ENCODE measurements at places on chromosomes 2 and 18. TPM values are rescaled to one million over a fixed set of nuclear protein-coding genes. Genes with fewer than 3 reads are reported as not detected.

GRCh38 chr2:237307474-237307873 lies 106.5 kb downstream of the COL6A3 start:
- DNase-seq = no peak

ZAP70 gene
- total RNA-seq = not detected

DHX57 gene
- 14.6 TPM for total RNA-seq

- DNase-seq = no peak
Observed at GRCh38 chr2:173983391-173983871, 18.3 kb upstream of the SP3 start.

- no peak for DNase-seq
Observed at GRCh38 chr18:63220903-63221302, 98.7 kb downstream of the BCL2 start.

CCBE1 gene
- total RNA-seq = 1.6 TPM

ATAD2B gene
- total RNA-seq = 8.7 TPM

TTN gene
- under 0.01 TPM for total RNA-seq

SF3B6 gene
- total RNA-seq = 223 TPM

DNA sequence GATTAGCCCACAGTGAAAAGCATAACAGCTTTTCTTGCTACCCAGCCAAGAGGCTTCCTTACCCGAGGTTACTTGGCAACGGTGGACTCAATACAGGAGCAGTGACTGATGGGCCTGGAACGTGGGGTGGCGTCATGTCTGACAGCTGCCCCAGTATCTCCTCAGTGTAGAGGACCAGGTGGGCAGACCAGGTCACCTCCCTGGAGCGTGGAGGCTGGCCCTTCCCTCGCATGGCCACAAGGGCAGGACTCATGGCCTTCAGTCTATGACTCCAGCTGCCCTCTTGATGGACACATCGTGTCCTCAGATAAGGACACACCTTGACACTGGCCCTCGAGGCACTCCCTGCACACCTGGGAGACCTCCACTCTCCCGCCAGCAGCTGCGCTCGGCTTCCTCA lies 6.4 kb downstream of the ASPRV1 start:
- peak; percentile 41 for DNase-seq

RALBP1 gene
- total RNA-seq = 76.4 TPM

DNA sequence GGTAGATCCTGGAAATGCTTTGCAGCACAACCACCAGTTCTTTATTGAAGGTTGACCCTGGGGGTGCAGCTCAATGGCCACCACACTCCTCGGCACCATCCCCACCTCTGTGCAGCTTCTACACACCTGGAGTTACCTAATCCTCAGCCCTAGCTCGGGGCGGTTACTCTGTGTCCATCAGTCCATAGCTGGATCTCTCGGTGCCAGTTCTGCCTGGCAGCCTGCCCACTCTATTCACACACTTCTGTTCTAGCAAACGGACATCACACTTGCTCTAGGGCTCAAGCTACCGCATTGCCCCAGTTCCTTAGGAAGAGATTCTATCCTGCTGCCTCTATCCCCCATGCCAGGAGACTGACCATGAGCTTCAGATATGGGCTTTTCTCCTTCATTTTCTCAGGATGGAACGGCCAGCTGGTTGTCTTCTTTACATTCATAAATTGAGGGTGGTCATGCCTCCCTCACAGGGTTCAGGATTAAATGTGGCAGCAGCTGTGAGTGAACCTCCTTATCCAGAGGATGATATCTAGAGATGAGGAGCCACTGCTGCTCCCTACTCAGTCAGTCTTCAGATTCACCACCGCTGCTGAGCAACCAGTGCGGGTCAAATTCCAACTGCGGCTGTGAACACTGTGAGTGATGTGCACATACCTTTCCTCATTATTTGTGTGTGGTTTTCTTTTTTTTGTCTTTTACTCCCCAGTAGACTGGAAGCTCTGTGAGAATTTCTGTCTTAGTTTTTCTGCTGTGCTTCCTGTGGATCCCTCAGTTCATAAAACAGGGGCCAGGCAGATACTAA lies 66.9 kb upstream of the TRIB2 start:
- no peak for DNase-seq

CERKL gene
- not detected for total RNA-seq

GRCh38 chr18:54269893-54270844 lies 852 bp downstream of the POLI start:
- peak; percentile 70 for DNase-seq

DNA sequence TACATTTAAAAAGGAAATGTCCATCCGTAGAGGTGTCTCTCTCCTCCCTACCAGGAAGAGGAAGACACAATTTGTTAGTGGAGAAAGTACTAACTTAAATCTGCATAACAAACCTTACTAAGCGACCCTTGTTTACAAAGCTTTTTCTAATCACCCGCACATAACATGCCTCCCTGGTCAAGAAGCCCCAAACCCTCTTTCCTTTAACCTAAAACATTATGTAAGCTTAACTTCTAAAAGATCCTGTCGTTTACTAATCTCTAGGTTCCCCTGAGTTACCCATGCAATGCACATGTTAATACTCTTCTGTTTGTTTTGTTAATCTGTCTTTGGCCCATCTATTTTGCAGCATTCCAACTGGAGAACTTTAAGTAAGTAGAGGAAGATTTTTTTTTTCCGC lies 630.3 kb upstream of the NRXN1 start:
- DNase-seq = no peak

DNA sequence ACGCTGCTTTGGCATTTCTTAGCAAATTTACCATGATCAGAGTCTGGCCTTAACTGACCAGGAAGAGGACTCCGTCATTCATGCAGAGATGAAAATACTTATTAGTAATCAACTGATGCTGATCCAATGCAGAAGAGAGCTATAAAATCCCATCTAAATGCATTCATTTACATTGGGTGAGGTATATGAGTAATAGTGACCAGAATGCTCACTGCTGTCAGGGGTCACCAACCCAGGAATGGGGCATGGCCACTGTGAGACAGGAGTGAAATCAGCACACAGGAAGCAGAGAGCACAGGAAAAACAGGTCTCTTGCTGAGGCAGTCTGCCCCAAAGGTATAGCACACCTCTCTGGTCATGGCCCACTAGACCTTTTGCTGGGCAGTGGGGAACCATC lies 68.1 kb upstream of the TMEM247 start:
- DNase-seq = peak; percentile 69

GRCh38 chr18:40371673-40372072 lies 1583.4 kb upstream of the PIK3C3 start:
- DNase-seq = peak; percentile 96

PLCL1 gene
- total RNA-seq = under 0.01 TPM

AGXT gene
- not detected for total RNA-seq

- no peak for DNase-seq
Observed at GRCh38 chr2:8178911-8179310, 502.9 kb upstream of the ID2 start.

GRCh38 chr2:146540271-146540932 lies 1304.4 kb upstream of the ACVR2A start:
- no peak for DNase-seq

- no peak for DNase-seq
Observed at GRCh38 chr2:205914213-205915129, 171.5 kb downstream of the INO80D start.

- DNase-seq = peak; percentile 72
Observed at GRCh38 chr2:12005886-12006681, 259.7 kb downstream of the LPIN1 start.

GRCh38 chr2:151973901-151974199 lies 125.0 kb downstream of the CACNB4 start:
- DNase-seq = peak; percentile 30

DAW1 gene
- 0.26 TPM for total RNA-seq

DSC1 gene
- total RNA-seq = not detected

GRCh38 chr2:235516257-235516656 lies 22.4 kb downstream of the AGAP1 start:
- DNase-seq = no peak

- DNase-seq = no peak
Observed at GRCh38 chr2:163703386-163703785, 32.4 kb downstream of the FIGN start.

DNA sequence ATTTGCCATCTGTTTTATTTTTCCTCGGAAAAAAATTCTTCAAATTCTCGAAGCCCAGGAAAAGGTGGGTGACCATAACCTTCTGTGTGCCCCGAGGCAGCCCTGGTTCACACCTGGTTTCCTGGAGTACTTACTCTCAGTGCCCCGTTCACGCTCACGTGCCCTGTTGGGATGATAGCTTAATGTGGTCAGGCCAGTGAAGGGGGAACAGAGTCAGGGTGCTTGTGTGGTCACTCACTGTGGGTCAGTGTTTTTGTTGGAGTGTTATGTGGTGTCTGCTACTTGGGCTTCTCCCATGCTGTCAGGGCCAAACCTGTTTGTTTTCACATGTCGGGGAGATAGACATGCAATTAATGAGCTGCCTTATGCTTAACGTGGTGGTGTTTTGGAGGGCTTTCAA lies 78.1 kb downstream of the MAP4K4 start:
- no peak for DNase-seq

MC5R gene
- total RNA-seq = not detected

ASB18 gene
- total RNA-seq = 0.38 TPM

DNA sequence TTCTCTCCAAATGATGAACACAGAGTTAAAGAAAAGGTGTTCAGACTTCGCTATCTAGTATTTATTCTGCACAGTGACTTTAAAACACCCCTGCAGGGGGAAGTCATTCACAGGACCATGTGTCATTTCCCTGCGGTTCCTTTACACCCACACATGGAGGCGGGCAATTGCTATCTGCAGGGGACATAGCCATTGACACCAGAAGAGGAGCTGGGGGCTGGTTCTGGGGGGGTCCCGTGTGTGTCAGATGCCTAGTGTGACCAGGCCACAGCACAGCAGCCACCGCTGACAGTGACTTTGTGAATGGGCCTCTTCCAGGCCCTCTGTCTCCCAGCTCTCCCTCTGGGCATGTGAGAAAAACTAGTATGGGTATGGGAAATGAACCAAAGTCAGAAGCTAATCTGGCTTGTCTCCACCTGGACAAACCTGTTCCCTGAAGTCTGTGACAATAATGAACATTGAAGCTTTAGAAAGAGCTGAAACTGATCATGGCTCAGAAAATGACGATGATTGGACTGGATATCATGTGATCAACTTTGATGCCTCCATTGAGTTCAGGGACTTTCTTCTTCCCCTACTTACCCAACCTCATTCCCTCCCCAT lies 7.5 kb upstream of the GBX2 start:
- DNase-seq = no peak

C2orf15 gene
- total RNA-seq = 0.90 TPM

GRCh38 chr2:126571403-126571802 lies 84.6 kb upstream of the GYPC start:
- DNase-seq = no peak

SATB2 gene
- total RNA-seq = 1.6 TPM

DNA sequence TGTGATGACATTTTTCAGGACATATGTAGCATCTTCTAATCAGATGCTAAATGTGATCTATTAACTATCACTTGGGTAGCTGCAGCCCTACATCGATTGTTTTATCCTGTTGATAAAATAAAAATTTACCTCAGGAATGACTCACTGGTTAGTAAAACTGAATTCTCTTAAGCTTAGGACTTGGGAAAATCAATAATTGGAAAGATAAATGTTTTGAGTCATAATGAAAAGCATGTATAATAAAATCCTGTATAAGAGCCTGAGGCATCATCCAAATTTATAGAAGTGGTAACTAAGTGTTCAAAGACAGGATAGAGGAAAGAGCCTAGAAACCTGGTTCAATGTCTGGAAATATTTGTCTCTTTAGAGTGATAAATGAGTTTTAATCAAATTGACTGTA lies 168.1 kb upstream of the VWC2L start:
- DNase-seq = no peak

MRPS9 gene
- total RNA-seq = 35.6 TPM

DNA sequence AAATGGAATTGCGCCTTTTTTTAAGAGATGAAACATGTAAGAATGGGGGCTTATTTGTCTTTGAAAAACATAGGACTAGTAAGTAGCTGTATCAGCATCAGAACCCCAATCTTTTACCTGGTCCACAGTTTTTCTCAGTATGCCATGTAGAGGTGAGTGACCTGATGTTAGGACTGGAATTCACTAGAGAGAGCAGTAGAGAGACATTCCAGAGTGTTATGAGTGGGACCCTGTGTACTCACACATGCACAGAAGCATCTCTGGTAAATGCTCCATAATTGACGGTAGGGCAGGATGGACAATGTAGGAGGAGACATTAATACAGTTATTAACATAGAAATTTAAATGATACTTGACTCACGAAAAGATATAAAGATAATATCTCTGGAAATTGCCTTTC lies 1.4 kb upstream of the GALNT13 start:
- peak; percentile 20 for DNase-seq

DNA sequence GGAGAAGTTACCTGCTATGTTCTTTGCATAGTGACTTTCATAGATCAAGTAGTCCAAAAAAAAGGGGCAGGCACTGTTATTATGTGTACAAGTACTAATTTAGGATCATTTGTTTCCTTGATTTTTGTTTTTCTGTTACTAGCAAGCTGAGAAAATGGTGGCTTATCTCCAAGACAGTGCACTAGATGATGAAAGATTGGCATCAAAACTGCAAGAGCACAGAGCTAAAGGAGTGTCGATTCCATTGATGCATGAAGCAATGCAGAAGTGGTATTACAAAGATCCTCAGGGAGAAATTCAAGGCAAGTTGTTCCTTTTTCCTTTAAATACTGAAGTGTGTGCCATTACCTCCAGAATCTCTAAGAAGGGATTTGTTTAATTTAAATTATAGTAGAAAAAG lies 19.6 kb upstream of the KCNJ13 start:
- no peak for DNase-seq

DNA sequence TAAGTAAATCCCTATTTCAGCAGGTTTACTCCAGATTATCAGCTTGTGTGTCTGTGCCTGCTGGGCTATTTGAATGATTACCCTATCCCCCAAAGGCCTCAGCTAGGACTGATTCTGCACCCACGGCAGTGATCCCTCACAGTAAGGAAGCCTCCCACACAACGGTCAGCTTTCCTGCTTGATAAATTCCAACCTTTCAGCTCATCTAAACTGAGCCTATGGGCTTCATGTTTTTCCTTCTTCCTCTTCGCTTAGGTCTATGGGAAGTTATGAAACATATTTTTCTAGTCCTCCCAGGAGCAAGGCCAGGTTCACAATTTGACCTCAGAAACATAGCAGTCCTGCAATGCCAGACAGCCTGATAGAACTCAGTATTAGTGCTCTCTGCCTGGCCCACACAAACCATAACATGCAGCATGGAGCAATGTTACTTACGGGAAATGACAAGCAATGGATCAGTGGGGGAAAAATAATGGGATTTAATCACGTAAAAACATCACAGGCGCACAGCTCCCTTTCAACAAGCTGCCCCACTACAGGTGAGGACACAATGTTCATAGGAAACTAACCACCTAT lies 170.9 kb downstream of the ZNF521 start:
- no peak for DNase-seq

UPP2 gene
- not detected for total RNA-seq

ANKRD12 gene
- 9.2 TPM for total RNA-seq

ANKRD39 gene
- total RNA-seq = 8.2 TPM

ADNP2 gene
- total RNA-seq = 21.6 TPM

EML6 gene
- 0.53 TPM for total RNA-seq

GRCh38 chr2:10867692-10868420 lies 43.9 kb upstream of the KCNF1 start:
- DNase-seq = no peak

Data from bronchial epithelial cell (primary cell).